Cortex of kidney (tissue), 1 donor: ENCODE measurements at places on chromosomes 2 and 18.

- DNase-seq: no peak
Observed at GRCh38 chr2:20130821-20131645, 79.6 kb upstream of the LAPTM4A start.

GRCh38 chr18:32469190-32469651 lies 1.5 kb downstream of the GAREM1 start:
- no peak for DNase-seq

DNA sequence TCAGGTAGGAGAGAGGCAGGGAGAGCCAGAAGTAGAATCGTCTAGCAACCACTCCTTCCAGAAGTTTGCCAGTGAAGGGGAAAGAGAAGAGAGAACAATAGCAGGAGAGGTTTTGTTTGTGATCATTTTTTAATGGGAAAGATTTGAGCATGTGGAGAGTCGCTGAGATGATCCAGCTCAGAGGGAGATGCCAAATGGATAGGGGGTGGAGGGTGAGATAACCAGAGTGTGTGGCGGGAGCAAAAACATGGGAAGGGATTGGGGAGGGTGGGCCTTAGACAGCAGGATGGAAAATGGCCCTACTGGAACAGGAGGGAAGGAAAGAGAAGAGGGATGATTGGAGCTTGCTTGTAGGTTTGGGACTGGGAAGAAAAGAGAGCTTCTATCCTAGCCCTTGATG lies 269.8 kb downstream of the GLI2 start:
- no peak for DNase-seq

DNA sequence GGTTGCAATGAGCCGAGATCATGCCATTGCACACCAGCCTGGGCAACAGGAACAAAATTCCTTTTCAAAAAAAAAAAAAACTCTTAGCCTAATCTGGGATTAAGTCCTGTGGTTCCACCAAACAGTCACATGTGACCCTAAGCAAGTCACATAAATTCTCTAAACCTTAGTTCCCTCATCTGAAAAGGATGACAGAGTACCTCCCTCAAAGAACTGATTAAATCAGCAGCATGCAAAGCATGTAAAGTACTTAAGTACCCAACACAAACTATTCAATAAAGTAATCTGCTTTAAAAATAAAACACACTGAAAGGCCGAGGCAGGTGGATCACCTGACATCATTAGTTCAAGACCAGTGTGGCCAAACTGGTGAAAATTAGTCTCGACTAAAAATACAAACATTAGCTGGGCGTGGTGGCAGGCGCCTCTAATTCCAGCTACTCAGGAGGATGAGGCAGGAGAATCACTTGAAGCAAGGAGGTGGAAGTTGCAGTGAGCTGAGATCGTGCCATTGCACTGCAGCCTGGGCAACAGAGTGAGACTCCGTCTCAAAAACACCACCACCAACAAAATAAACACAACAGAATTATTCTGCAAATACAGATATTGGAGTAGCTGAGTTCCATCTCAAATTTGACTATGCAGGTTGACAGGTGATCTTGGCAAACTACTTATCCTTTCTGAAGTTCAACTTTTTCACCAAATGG lies 7.0 kb downstream of the USP34 start:
- no peak for DNase-seq

GRCh38 chr18:52437161-52437560 lies 97.2 kb downstream of the DCC start:
- DNase-seq: no peak

DNA sequence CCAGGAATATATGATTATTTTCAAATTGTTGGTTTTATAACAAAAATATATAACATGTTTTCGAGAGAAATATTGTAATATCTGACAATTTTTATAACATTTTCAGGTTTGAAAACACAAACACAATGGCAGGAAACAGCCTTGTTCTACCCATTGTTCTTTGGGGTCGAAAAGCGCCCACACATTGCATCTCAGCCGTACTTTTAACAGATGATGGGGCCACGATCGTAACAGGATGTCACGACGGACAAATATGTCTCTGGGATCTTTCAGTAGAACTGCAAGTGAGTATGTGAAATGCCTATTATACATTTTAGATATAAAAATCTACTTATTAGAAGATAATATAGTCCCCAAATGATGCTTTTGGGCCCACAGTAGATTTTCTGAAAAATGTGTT lies 21.2 kb downstream of the WDR7 start:
- DNase-seq: no peak

- no peak for DNase-seq
Observed at GRCh38 chr2:195343942-195344530, 313.0 kb upstream of the SLC39A10 start.

GRCh38 chr2:209556354-209556961 lies 132.6 kb downstream of the MAP2 start:
- no peak for DNase-seq

DNA sequence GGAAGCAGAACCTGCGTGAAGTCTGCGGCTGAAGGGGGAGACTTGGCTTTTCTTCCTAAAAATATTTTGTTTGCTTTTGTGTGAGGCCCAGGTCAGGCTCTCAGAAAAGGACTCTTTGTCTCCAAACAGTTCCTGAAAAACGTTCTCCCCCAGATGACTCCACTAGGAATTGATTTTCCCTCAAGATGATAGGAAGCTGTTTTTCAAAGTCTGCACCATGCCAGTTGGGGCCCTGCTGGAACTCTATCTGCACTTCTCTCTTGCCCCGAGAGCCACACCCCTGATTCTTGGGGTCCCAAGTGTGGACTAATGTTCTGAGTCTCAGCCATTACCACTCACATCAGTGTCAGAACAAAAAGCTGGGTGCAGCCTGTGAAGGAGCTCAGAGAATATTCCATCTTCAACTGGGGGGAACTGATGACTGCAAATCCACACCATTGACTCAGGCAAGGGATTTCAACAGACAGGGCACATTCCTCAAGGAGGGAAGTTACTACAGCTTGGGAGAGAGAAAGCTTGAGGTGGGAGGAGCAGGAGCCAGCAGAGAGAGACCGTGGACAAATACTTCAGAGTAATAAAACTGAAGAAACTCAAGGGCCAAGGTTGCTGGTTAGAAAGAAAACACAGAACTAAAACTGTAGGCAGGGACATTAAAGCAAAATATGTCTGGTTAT lies 768.3 kb downstream of the RNF144A start:
- DNase-seq: no peak

DNA sequence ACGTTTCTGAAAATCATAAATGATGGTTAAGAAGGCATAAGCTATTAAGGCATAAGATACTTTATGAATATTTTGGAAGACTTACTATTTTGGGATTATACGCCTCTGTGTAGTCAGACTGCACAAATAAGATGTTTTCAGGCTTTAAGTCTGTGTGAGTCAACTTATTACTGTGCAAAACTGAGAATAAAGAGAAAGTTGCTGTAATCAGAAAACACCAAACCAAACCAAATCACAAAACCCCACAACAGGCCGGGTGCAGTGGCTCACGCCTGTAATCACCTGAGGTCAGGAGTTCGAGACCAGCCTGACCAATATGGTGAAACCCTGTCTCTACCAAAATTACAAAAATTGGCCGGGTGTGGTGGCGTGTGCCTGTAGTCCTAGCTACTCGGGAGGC lies 7.7 kb downstream of the CLK1 start:
- DNase-seq: no peak

DNA sequence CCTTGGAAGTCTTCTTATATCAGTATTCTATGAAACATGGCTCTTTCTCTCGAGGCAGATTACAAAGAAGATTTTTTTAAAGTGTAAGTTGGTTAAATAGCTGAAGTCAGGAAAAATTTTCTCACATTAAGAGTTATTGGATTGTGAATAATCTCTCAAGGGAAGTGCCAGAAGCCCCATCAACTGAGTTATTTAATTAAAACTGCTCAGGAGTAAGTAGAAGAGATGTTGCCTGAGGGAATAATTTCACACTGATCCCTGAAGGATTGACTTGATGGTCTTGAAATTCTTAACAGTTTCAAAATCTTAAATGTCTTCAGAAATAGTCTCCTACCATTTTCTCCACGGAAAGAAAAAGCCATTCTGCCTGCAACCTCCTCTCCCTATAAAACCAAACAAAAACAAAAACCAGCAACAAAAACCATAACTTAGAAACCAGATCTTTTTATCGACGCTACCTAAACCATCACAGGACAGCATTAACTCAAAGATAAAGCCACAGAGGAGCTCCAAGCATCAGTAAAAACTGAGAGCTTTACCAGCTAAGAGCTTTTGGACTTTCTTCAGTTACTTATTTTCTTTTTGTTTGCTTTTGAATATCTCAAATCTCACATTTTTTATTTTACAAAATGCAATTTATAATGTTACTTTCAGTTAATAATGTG lies 12.9 kb downstream of the CD226 start:
- DNase-seq: no peak

- no peak for DNase-seq
Observed at GRCh38 chr2:219608399-219608964, 10.8 kb downstream of the STK11IP start.

- no peak for DNase-seq
Observed at GRCh38 chr2:71060871-71061270, 7.6 kb upstream of the NAGK start.

- no peak for DNase-seq
Observed at GRCh38 chr2:164797627-164798026, 44.0 kb downstream of the COBLL1 start.

DNA sequence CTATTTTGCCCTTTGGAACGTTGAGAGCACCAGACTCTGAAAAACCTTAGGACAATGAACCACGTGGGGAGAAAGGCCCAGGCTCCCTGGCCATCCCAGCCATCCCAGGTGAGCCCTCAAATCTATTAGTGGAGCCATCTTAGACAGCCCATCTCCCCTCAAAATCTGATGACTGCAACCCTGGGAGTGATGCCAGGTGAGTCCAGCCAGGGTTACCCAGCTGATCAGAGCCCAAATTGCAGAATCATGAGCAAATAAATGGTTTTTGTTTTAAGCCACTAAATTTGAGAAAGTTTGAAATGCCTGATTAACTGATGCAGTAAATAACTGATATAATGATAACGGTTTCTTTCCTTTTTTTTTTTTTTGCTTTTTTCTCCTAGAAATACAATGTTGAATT lies 242.4 kb downstream of the GCA start:
- no peak for DNase-seq
